ENCODE measurements at places on chromosomes 16 and 17. TPM values are rescaled to one million over a fixed set of nuclear protein-coding genes. Genes with fewer than 3 reads are reported as not detected.
A peak's percentile ranks its signal among the peaks of the same experiment; 100 is the strongest.

The CCL8 gene
- not detected for total RNA-seq

DNA sequence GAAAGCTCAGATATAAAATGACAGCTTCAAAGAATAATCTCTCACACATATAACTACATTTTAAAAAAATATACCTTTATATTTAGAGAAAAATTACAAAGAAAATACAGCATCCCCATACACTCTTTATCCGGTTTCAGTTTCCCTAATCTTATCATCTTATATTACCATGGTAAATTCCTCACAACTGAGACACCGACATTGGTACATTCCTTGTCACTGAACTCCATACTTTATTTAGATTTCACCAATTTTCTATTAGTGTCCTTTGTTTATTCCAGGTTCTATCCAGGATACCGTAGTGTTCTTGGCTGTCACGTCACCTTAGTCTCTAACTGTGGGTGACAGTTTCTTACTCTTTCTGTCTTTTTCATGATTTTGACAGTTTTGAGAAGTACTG lies 22.0 kb upstream of the ABCA10 start:
- DNase-seq, result no peak

GRCh38 chr17:36671144-36671543 lies 69.8 kb downstream of the MRM1 start:
- no peak for DNase-seq

GRCh38 chr17:80445007-80445725 lies 30.2 kb downstream of the ENDOV start:
- no peak for DNase-seq

DNA sequence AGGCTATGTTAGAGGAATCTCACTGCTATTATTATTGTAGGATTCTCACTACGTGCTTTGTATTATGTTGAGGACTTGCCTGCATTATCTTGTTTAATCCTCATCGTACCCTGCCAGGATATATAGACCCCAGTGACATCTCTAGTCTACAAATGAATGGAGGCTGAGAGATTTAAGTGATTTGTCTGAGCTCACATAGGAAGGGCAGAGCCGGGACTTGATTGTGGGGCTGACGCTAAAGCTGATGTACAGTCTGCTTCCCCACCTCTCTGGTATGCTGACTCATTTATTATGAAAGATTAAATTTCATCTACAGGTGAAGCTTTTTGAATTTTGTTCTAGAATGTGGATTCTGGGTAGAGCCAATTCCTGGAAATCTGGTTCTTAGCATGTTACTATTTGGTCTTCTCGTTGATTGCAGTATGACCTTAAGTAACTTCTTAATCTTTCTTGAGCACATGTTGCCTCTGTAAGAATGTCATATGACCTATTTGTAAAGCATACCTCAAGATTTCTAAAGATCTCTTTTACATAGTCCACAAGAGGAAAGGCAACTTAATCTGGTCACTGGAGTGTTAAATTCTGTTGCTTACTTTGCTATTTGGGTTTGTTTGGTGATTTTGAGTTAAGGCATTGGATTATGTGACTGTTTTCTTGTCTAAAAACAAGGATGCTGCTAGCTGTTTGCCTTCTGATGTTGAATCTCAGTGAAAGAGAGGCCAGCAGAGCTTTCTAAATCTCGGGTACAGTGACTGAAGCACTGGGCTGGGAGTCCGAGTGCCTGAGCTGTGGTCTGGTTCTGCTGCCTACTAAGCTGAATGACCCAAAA lies 12.4 kb downstream of the METTL9 start:
- DNase-seq, result peak; percentile 37

- no peak for DNase-seq
Measured at GRCh38 chr16:57113042-57113453, 20.7 kb downstream of the CPNE2 start.

GRCh38 chr17:39239640-39240314 lies 14.0 kb upstream of the STAC2 start:
- DNase-seq, result peak; percentile 78

The ESRP2 gene
- total RNA-seq, result 19.8 TPM
